ENCODE measurements at places on chromosomes 7 and 10.

DNA sequence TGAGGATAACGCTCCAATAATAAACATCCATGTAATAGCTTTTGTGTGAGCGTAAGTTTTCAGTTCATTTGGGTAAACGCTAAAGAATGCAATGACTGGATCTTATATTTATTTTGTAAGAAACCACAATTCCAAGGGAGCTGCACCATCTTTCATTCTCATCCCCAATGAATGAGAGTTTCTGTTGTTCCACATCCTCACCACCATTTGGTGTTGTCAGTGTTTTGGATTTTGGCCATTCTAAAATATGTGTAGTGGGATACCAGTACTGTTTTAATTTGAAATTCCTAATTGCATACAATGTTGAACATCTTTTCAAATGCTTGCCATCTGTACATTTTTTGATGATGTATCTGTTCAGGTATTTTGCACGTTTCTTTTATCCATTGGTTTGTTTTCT is 50.9 kb upstream of the SEMA3D start:
- no peak for DNase-seq

DNA sequence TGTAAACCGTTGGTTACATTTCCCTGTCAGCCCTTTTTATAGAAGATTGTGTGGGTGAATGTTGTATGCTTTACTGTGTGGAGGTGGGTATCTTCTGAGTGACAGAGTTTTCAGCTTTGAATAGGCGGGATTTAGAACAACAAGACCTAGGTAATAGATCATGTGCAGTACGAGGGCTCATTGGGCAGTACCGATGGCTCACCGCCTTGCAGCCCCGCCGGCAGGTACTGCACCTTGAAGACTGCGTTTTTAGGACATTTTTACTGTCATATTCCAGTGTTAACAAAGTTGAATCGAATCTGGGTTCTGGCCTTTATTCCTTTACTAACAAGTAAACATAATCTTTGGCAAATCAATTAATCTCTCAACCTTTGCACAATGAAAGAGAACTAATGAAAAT is 55.9 kb upstream of the NCF1 start:
- no peak for DNase-seq

- no peak for DNase-seq
Observed at GRCh38 chr10:49688920-49689319, 9.5 kb downstream of the C10orf53 start.

DNA sequence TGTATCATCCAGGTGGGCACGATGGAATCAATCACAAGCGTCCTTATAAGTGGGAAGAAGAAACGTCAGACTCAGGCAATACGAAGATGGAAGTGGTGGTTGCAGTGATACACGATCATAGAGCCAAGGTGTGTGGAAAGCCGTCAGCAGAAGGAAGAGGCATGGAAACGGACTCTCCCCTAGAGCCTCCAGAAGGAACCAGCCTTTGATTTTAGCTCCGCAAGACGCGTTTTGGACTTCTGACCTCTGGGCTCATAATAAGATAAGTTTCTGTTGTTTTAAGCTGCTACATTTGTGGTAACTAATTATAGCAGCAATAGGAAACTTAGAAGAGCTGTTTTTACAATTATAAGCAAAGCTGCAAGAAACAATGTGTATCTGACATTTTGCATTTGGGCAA is 14.8 kb downstream of the FANK1 start:
- no peak for DNase-seq

GRCh38 chr10:28429573-28430216 is 103.2 kb upstream of the WAC start:
- no peak for DNase-seq

DNA sequence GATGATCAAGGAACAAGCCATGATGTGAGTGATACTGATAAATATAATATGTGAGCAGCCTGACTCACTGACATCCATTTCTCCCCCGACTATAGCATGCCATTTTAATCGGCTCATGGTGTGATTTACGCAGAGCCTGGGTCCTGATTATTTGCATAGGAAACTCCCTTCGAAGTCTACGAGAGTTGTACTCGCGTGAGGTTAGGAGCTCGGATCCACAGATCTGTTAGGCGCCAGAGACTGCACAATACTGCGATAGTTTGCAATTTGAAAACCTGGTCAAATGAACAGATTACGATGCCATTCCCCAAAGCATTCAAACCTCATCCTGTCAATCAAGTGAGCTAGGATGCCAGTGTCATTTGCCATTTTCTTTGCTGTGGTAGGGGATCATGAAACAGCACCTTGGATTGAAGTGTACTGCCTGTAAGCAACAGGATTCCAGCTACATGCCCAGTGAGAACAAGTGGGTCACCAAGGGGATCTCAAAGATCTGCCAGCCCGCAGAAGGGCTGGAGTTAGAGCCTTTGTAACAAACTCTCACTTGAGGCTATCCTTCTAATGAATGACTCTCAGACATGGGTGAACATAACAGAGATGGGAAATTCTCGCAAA is 158.3 kb downstream of the FRMD4A start:
- no peak for DNase-seq
